ENCODE measurements at places on chromosomes 7 and 10. TPM values are rescaled to one million over a fixed set of nuclear protein-coding genes. Genes with fewer than 3 reads are reported as not detected.

- H3K27me3 ChIP-seq: no peaks in the 10 kb centered on the region
- DNase-seq: no peak
- peaks cover 4% of the 10 kb centered on the region for H3K36me3 ChIP-seq
- H3K27ac ChIP-seq: peak overlapping the region; percentile 98
- H3K4me1 ChIP-seq: peaks cover 19% of the 10 kb centered on the region
Observed at GRCh38 chr10:18659819-18660535, 746 bp downstream of the ARL5B start.

DNA sequence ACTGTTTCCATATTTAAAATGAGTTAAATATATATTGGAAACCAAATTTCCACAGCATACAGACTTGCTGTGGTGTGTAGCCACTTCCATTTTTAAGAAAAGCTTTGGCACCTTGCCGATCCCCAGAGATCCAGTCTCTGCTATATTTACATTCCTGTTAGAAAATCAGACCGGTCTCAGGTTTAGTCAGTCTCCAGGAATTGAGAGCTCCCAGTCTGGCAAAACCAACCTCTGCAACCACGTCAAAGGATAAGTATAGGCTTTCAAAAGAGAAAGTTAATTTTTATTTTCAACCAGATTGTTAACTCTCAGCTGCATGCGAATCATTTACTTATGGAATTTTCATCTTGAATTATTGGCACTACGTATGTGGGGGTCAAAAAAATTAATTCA, 28.2 kb downstream of the PUS7 start:
- peaks cover 13% of the 10 kb centered on the region for H3K4me1 ChIP-seq
- H3K36me3 ChIP-seq: no peaks in the 10 kb centered on the region
- DNase-seq: no peak
- no peaks in the 10 kb centered on the region for H3K27me3 ChIP-seq
- H3K4me3 ChIP-seq: peak overlapping the region; percentile 47

- H3K4me1 ChIP-seq: peaks cover 6% of the 10 kb centered on the region
- no peak for DNase-seq
- peak overlapping the region; percentile 1 for H3K4me3 ChIP-seq
- peak overlapping the region; percentile 60 for H3K27ac ChIP-seq
- no peaks in the 10 kb centered on the region for H3K36me3 ChIP-seq
Observed at GRCh38 chr10:74011017-74011416, 13.1 kb downstream of the VCL start.

- no peaks in the 10 kb centered on the region for H3K36me3 ChIP-seq
- H3K4me1 ChIP-seq: peaks cover 8% of the 10 kb centered on the region
- H3K4me3 ChIP-seq: no peak overlapping the region
- no peaks in the 10 kb centered on the region for H3K27me3 ChIP-seq
- DNase-seq: no peak
Observed at GRCh38 chr10:71269301-71270288, 49.5 kb upstream of the SLC29A3 start.

GRCh38 chr10:3784510-3785250, at the start of gene KLF6:
TSS of gene KLF6 (minus strand) at chr10:3785209. CDS start at chr10:3785014, 195 bp downstream.
- H3K27ac ChIP-seq: peak within 1 kb of the TSS; percentile 100
- H3K27me3 ChIP-seq: no peaks in the 10 kb centered on the region
- peak within 1 kb of the TSS; percentile 97 for H3K4me3 ChIP-seq
- DNase-seq: no peak

DNA sequence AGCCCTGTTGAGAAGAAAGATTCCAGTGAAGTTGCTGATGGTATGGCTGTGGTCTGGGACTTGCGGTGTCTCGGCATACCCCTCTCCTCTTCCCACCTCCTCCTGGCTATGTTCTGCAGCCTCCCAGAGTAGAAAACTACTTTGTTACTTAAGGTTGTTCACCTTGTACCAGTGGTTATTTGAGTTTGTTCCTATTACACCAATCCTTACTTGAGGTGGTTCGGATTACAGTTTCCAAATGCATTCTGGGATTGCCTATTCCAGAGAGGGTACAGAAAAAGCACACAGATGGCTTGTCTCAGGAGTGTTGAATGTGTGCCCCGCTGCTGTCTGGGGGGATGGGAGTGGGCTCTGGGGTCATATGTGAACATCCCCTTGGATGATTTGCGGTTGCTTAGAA, 6.8 kb upstream of the ZNF783 start:
- DNase-seq: no peak
- no peaks in the 10 kb centered on the region for H3K4me1 ChIP-seq
- no peak overlapping the region for H3K27ac ChIP-seq
- H3K27me3 ChIP-seq: no peaks in the 10 kb centered on the region
- H3K4me3 ChIP-seq: no peak overlapping the region

- peaks cover 53% of the 10 kb centered on the region for H3K4me1 ChIP-seq
- H3K27me3 ChIP-seq: no peaks in the 10 kb centered on the region
- H3K27ac ChIP-seq: peak overlapping the region; percentile 97
- peak overlapping the region; percentile 37 for H3K4me3 ChIP-seq
Observed at GRCh38 chr10:132515811-132516726, 21.5 kb upstream of the INPP5A start.

GRCh38 chr7:29945259-29945809, 44.3 kb downstream of the SCRN1 start:
- no peak overlapping the region for H3K4me3 ChIP-seq
- no peaks in the 10 kb centered on the region for H3K4me1 ChIP-seq
- H3K27ac ChIP-seq: no peak overlapping the region

DNA sequence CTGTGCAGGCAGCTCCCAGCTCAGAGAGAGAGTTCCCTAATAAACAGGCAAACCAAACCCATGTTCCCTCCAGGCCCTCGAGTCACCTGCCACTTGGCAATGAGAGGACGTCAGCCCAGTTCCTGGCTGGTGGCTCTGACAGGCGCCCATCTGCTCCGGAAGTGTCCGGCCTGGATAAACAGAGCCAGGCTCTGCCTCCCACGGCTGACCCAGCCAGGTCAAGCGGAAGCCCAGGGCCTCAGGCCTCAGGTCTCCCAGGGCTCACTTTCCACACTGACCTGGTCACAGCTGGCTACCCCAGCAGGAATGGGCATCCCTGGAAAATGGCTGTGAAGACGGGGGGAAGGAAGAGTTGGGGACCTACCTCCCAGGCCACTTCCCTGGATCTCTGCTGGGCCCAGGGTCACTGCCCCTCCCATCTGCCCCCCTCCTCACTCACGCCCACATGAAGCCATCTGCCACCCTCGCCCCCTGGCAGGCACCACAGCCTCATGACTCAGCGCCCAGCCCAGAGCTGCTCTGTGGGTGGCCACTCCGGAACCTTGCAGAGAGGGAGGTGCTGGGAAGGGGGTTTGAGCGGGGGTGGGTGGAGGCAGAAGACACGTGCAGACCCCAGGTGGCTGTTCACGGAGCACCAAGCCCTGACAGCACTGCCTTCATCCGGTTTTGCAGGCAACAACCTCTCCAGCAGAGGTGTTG, 37.4 kb upstream of the DUSP5 start:
- no peaks in the 10 kb centered on the region for H3K36me3 ChIP-seq
- no peaks in the 10 kb centered on the region for H3K4me1 ChIP-seq
- DNase-seq: no peak
- no peaks in the 10 kb centered on the region for H3K27me3 ChIP-seq
- H3K27ac ChIP-seq: no peak overlapping the region

The TCAF2 gene
- total RNA-seq: 0.64 TPM
